IPS DF 6.9 (cell line): ENCODE measurements at places on chromosomes 2 and 18.
A peak's percentile ranks its signal among the peaks of the same experiment; 100 is the strongest.

DNA sequence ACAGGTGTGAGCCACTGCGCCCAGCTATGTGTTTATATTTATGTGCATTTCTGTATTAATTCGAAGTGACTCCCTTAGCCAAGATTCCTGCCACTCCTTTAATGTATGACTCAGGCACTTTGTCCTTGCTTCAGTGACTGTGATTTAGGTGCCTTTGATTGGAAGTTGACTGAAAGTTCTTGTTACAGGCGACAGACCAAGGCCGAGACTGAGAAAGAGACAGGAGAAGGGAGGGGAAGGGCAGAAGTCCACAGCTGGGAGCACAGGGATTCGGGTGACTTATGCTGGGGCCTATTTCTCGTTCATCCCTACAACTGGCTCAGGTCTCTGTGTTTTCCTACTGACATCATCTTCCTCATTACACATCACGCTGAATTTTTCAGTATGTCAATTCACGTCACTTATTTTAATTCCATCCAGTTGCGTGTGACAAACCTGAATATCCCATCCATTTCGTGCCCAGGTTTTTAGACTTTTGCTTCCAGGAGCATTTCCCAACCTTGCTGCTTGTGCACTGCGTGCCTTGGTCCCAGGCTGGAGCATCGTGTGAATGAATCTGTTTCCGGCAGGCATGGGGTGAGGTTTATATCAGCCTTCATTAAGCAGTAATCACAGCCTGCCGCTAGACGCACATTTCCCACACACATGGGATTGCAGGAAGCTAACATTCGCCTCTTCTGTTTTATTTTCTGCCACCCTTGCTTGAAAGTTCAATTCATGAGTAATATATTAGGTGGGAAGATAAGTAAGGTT is 42.4 kb downstream of the TMEM18 start:
- DNase-seq, result no peak
- peaks cover 1% of the 10 kb centered on the region; the same call in 1 of the 2 replicates for H3K4me1 ChIP-seq
- no peak overlapping the region for H3K4me3 ChIP-seq
- H3K36me3 ChIP-seq, result no peaks in the 10 kb centered on the region; the same call in 1 of the 2 replicates
- H3K27ac ChIP-seq, result no peak overlapping the region

GRCh38 chr18:48948112-48949049 is 2.4 kb downstream of the SMAD7 start:
- H3K4me3 ChIP-seq, result peak overlapping the region; percentile 53
- H3K27ac ChIP-seq, result no peak overlapping the region
- H3K36me3 ChIP-seq, result no peaks in the 10 kb centered on the region
- peaks cover 6% of the 10 kb centered on the region for H3K4me1 ChIP-seq

- no peak overlapping the region for H3K4me3 ChIP-seq
- no peaks in the 10 kb centered on the region for H3K36me3 ChIP-seq
- H3K27me3 ChIP-seq, result peaks cover 5% of the 10 kb centered on the region; the same call in 1 of the 2 replicates
- no peak overlapping the region for H3K27ac ChIP-seq
- H3K4me1 ChIP-seq, result no peaks in the 10 kb centered on the region; the same call in 1 of the 2 replicates
Measured at GRCh38 chr2:206442474-206442832, 879 bp upstream of the ADAM23 start.

- no peak for DNase-seq
- H3K36me3 ChIP-seq, result no peaks in the 10 kb centered on the region
- no peaks in the 10 kb centered on the region for H3K27me3 ChIP-seq
- H3K4me3 ChIP-seq, result no peak overlapping the region
- peaks cover 6% of the 10 kb centered on the region for H3K4me1 ChIP-seq
- no peak overlapping the region for H3K27ac ChIP-seq
Measured at GRCh38 chr2:96409820-96410164, 74.2 kb downstream of the NCAPH start.

DNA sequence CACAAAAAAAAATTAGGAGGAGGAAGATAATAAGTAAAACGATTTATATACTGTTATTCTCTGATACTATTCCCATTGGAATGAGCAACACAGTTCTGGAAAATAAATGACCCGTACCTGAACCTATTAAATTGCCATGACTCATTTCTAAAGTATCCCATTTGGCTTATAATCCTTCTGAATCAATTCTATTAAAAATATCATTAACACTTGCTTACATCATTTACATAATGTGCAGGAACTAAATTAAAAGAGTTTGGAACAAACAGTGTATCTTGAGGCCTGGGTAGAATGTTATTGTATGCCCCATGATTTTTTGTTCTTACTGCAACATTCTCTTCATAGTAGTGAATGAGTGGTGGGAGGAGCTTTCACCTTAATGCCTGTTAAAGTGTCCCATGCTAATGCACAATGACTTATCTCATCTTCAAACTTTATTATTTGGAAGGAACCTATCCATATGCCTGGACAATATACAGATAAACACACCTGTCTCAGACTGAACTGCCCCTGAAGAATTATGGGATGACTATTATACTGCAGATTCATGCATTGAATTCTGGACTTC is 549.9 kb upstream of the ACVR2A start:
- H3K27me3 ChIP-seq, result no peaks in the 10 kb centered on the region
- DNase-seq, result no peak
- H3K36me3 ChIP-seq, result no peaks in the 10 kb centered on the region
- no peaks in the 10 kb centered on the region for H3K4me1 ChIP-seq
